Left lobe of liver (tissue), 2 donors: ENCODE measurements at places on chromosomes 1 and 21.
A peak's percentile ranks its signal among the peaks of the same experiment; 100 is the strongest.

DNA sequence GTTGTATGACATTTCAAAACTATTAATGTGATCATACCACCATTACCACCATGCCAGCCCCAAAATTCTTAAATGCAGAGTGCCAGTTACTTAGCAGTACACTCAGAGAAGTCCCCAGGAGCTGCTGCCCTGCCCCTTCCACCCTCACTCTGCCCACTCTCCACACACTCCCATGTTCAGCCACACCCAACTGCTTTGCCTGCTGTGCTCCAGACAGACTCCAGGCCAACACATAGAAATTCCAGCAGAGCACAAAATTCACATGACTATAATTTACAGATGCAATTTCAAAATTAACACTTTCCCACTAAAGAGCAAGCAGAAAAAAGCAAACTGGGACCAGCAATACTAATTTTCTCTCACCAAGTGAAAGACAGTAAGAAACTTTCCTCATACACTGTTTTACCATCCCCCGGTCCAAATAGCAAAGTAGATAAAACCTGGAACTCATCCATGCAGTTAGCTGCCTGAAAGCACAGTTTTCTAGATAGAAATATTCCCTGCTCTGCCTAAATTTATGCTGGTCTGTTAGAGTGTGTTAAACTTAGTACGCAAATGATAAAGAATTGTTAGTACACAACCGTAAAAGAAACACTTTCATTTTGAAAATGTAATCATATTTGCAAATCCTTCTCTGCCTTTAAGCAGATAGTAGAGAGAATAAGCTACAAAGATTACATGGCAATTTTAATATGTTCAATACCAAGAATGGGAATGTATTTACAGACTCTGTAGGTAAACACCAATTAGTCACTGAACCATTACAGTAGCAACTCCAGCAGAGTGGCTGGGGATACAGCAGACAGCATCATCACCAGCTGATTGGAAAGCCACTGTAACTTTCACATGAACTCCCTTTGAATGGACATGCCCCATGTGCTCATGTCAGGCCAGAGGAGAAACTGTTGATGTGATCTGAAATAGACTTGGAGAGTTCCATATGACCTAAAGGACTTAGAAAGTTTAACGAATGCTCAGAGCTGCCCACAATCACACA, 176.5 kb downstream of the VAV3 start:
- no peak for DNase-seq

DNA sequence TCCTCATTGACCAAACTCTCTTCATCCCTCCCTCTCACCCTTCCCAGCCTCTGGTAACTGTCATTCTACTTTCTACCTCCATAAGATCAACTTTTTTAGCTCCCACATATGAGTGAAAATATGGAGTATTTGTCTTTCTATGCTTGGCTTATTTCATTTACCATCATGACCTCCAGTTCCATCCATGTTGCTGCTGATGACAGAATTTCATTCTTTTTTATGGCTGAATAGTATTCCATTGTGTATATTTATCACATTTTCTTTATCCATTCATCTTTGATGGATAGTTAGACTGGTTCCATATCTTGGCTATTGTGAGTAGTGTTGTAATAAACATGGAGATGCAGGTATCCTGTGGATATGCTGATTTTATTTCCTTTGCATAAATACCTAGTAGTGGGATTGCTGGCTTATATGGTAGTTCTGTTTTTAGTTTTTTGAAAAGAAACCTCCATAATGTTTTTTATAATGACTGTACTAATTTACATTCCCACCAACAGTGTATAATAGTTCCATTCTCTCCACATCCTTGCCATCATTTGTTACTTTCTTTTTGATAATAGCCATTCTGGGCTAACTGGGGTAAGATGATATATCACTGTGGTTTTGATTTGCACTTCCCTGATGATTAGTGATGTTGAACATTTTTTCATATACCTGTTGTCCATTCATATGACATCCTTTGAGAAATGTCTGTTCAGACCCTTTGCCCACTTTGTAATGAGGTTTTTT, 35.7 kb downstream of the IARS2 start:
- no peak for DNase-seq

DNA sequence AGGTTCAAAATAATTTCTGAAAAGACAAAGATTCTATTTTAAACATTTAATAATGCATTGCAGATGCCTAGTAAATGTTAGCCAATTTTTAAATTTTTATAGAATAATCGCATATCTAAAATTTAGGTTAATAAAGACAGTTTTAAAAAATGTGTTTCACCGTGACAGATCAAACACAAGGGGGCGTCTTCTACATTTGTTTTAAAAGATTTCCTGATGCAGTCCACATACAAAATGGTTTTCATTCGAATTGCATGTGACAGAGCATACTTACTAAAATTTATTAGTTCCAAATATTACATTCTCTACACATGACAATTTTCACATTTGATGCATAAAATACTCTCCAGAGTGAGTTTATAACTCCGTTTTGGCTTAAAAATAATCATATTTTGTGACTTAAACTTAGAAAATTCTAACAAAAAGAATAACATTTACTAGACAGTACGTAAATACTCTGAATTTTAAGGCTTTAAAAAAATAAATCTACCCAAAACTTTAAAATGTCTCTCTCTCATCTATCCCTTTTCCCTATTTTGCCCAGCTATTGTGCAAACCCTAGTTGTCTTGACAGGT, 75.5 kb downstream of the ADAMTS1 start:
- DNase-seq = no peak

DNA sequence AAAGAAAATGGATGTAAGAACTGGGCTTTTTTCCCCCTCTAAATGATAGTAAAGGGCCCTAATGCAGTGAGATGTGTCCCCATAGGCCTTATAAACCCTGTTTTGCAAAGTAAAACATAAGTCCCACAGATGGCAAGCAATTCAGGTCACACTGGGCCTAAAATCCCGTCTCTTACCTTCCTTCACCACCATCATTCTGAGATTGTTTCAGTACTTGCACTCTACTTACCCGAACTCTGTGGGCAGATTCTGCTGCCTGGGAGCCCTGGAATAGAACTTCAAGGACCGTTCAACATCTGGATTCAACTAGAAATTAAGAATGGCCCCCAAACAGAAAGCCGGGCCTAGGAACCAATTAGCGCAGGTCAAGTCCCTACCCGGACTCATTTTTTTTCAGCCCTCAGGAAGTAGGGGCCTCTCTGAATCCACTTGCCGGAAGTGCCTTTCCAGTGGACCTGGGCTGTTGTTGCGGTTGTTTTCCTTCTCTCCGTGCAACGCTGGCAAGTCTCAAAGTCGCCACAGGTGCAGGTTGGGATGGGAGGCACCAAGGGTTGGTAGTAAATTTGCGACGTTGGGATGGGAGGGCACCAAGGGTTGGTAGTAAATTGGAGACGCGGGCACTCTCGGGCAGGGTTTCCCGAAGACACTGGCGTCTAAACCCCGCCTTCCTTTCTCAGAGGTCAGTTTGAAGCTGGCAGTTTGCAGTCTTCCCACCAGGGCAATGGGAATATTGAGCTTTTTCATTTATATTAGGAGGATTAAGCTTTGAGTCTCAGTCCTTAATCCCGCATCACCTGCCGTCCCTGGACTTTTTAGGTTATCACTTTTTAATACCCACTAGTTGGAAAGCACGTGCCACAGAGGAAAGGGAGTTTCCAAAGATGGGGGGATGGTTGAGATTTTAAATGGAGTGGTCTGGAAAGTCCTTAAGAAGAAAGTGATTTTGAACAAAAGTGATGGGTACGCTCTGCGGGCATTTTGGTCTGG, at the start of gene TMEM69:
Gene TMEM69 (plus strand): TSS at position 428 of the 987 bp plus-strand sequence. CDS start 2,888 bp downstream, outside the sequence.
- peak; percentile 82 for DNase-seq

DNA sequence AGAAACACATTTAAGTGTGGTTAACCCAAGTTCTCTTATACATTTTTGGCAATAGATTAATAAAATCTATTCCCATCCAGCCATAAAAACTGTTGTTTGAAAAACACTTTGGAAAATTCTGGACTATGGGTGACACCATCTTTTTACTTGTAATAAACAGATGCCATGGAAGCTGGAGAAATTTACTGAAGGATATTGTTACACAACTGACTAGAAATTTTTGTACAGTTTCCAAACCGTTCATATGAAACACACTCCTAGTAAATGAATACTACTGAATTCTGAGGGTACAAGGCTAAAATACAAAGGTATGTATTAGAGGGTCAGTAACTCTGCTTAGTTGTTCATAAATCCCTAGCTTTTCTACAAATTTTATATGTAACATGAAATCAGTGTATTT, 48.7 kb downstream of the TRIM33 start:
- DNase-seq = no peak

GRCh38 chr21:39616211-39616772, 3.6 kb downstream of the B3GALT5 start:
- no peak for DNase-seq

GRCh38 chr1:186605762-186606350, 74.4 kb downstream of the PTGS2 start:
- no peak for DNase-seq

DNA sequence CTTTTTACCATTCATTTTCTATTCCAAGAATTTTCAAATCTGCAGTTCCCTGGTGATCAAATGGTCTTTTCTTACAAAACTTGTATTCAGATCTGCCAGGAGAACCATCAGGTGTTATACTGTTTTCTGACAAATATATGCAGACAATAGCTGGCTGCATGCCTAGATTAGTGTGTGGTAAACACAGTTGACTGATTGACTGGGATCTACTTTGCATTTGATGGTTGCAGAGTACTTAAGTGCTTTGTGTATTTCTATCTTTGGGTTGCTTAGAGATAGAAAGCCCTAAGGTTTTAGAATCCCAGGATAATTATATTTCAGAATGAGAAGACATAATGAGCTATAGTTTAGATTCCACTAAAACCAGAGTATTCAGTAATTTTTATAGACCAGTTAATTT, 102.0 kb upstream of the CHODL start:
- DNase-seq = no peak

DNA sequence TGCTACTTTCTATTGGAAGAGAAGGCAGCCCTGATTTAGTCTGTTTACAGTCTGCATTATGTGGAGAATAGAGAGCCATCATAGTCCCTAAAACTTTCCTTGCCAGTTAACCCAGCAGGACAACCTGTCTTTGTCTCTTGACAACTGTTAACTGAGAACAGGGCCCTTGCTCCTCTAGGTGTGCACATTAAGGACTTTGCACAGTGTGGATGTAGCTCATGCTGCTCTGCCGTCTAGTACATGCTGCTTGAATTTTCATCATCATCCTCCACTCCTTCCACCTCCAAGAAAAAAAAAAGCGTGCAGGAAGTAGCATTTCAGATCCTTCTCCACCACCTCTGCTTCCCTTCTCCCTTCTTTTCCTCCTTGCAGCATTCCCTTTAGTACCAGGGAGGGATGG, 91.5 kb downstream of the PBX1 start:
- no peak for DNase-seq

- DNase-seq = no peak
Measured at GRCh38 chr1:157880621-157881020, 39.0 kb upstream of the CD5L start.

- no peak for DNase-seq
Measured at GRCh38 chr1:161382214-161383019, 14.7 kb upstream of the CFAP126 start.

GRCh38 chr1:208292908-208293307, 48.7 kb upstream of the PLXNA2 start:
- DNase-seq = no peak
